ENCODE measurements at places on chromosomes 12 and 14. TPM values are rescaled to one million over a fixed set of nuclear protein-coding genes. Genes with fewer than 3 reads are reported as not detected.

DNA sequence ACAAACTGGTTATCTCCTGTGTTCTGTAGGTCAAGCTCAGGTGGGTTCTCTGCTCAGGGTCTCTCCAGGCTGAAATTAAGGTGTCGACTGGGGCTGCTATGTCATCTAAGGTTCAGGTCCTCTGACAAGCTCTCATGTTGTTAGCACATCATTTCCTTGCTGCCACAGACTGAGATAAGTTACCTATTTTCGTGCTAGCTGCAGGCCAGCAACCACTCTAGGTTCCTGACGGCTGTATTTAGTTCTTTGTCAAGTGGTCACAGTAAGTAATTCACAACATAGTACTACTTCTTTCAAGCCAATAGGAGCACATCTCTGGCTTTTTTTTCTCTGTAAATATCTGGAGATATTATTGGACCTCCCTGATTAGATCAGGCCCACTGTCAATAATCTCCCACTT lies 169.3 kb upstream of the CAND1 start:
- no peak for DNase-seq

The USP44 gene
- 12.0 TPM for total RNA-seq

- no peak for DNase-seq
Measured at GRCh38 chr12:19681007-19681406, 241.7 kb downstream of the AEBP2 start.

GRCh38 chr12:91287753-91288152 lies 105.1 kb upstream of the DCN start:
- no peak for DNase-seq

The ADGRD1 gene
- total RNA-seq: 2.5 TPM
